ENCODE measurements at places on chromosomes 5 and 9. TPM values are rescaled to one million over a fixed set of nuclear protein-coding genes. Genes with fewer than 3 reads are reported as not detected.

- DNase-seq = no peak
Measured at GRCh38 chr9:126474786-126475485, 138.8 kb upstream of the LMX1B start.

GRCh38 chr9:121230256-121230655 lies 28.6 kb upstream of the RAB14 start:
- no peak for DNase-seq

UGT3A1 gene
- not detected for total RNA-seq

TAF11L5 gene
- not detected for total RNA-seq

GRCh38 chr5:154923441-154924430 lies 14.3 kb downstream of the GEMIN5 start:
- DNase-seq = no peak

DNA sequence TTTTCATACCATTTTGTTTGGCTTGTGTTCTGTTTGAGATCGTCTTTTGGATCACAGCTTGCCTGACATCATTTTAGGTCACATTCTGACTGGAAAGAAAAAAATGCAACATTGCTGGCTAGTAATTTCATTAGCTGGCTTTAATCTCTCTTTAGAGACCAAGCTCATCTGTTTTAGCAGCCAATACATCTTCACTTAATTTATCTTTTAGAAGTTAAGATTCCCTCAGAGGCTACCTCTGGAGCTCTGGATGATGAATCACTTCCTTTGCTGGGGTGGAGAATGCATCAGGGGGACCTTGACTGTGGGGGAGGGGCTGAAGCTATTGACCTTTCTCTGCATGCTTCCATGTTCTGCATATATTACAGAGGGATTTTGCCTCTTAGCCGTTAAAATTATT lies 181.5 kb upstream of the OTULINL start:
- DNase-seq = no peak

FRRS1L gene
- total RNA-seq = 5.3 TPM

- DNase-seq = no peak
Measured at GRCh38 chr9:73173557-73174329, 22.1 kb downstream of the ANXA1 start.

GRCh38 chr9:72352911-72353388 lies 12.1 kb downstream of the ZFAND5 start:
- DNase-seq = no peak

DNA sequence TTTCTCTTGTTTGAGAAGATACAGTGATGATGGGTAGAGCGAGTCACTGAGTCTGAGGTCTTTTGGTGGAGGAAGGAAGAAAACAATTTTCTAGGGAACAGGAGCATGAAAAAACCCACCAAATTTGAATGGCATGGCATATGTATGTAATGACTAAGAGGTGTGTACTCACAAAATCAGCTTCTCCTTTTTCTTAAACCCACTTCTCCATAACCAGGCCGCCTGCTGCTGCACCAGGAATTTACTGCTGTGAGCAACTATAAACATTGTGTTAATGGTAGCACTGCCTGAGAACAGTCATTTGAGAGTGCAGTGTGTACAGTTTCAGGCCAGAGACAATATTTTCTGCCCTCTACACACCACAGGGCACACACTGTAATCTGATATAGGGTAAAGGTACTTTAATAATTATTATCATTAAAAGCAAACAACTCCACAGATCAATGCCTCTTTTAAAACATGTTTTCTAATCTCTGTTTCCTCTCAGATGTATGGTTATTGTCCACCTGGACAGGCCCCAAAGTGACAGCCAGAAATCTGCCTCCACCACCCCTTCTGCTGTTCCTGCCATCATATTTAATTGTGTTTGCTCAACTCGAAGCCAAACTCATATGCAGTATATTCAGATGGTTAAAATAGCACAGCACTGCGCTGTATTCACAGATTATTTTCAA lies 241.6 kb downstream of the KIAA0825 start:
- DNase-seq = no peak

- peak; percentile 50 for DNase-seq
Measured at GRCh38 chr5:644509-644908, 32.4 kb downstream of the CEP72 start.

GRCh38 chr9:87793292-87793691 lies 67.4 kb downstream of the CTSL start:
- no peak for DNase-seq

OR1L4 gene
- not detected for total RNA-seq

DNA sequence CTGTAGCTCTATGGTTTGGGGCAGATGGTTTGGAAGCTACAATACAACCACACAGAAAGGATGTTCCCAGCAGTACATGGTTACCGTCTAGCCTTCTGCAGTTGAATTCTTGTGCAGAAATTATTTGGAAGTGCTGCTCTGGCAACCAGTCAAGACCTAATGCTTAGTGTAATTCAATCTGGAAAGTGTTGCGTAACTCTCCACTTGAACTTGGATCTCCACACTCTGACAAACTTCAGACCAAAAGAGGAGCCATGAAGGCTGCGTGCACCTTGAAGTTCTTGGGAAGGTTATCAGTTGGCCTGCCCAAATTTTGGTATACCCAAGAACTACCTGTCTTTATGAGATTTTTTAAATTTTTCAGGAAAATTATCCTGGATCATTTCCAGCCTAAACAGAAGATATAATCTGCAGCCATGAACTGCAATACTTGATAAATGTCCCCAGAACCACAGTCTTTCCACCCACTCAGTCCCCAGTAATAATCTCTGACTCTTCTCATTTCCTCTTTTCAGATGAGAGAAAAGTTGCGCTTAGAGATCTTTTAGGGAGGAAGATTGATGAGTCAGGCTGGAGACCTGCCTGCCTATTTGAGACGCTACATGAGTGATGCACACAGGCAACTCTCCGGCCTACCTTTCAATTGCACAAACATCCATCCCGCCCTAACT lies 159.9 kb downstream of the FANCC start:
- DNase-seq = no peak

GRCh38 chr5:166517976-166518375 lies 1773.5 kb upstream of the WWC1 start:
- DNase-seq = no peak

GRCh38 chr5:123350742-123351141 lies 72.5 kb downstream of the CEP120 start:
- DNase-seq = no peak

GRCh38 chr9:21121595-21122251 lies 19.9 kb downstream of the IFNW1 start:
- DNase-seq = no peak

DNA sequence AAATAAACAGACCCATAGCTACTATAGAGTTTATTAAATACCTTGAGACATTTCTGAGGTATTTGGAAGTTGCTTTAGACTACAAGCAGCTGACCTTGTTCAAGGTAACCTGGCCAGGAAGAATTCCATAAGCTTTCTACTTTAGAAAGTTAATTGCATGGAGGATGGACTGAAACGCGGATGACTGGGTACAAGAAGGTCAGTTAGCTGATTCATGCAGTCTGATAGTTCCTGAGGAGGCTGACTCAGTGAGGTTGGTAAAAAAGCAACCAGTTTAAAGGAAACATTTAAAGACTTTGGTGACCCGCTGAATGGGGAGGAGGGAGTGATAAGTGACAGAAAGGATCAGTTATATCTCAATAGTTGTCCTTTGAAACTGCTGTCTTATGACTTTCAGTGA lies 670.1 kb upstream of the CDH9 start:
- DNase-seq = no peak

GRCh38 chr9:134355561-134356279 lies 29.5 kb downstream of the RXRA start:
- no peak for DNase-seq

GRM6 gene
- total RNA-seq = not detected

GRCh38 chr5:168784454-168784853 lies 205.3 kb upstream of the PANK3 start:
- DNase-seq = no peak

GRCh38 chr5:24703934-24704333 lies 59.2 kb upstream of the CDH10 start:
- DNase-seq = no peak

Measured in chondrocyte (in vitro differentiated cells).